ENCODE measurements at places on chromosomes 7 and 10. TPM values are rescaled to one million over a fixed set of nuclear protein-coding genes. Genes with fewer than 3 reads are reported as not detected.
A peak's percentile ranks its signal among the peaks of the same experiment; 100 is the strongest.

LUC7L2 gene
- 50.1 TPM for total RNA-seq

INMT gene
- total RNA-seq = 48.1 TPM

DNA sequence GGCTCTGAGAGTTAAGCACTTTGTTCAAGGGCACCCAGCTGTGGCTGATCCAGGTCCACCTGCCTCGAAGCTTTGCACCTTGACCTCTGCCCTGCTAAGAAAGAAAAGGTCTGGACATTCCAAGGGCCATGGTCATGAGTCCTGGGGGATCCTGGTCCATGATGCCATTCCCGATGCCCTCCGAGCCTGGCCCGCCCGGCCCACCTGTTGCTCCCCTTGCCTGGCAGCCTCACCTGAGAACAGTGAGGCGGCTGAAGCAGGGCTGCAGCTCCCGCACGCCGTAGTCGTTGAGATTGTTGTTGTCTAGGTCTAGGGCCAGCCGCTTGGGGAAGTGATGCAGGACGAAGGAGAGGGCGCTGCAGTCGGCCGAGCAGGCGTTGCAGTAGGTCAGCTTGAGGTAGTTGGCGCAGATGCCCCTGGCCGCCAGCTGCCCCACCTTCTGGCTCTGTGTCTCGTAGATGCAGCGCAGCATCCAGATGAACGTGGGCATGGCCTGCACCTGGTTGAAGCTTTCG is 27.5 kb downstream of the NOD1 start:
- DNase-seq = no peak

- DNase-seq = no peak
These were observed 17.0 kb upstream of the TIAL1 start for GRCh38 chr10:119613741-119614140.

NPC1L1 gene
- not detected for total RNA-seq

GRCh38 chr10:14611968-14612693 is 162.6 kb downstream of the FAM107B start:
- no peak for DNase-seq

GRCh38 chr10:23693925-23694324 is 255.1 kb downstream of the OTUD1 start:
- no peak for DNase-seq

DNA sequence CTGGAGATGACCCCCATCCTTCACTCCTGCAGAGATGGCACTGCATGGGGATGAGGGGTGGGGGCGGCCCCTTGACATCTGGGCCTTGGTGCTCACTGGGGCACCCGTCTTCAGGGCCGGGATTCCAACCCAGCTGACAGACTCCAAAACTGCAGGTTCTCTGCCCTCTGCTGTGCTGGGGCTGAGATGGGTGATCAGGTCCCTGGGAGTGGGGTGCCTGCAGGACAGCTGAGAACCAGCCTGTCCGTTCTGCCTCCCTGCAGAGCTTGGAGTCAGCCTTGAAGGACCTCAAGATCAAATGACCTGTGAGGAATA is 14.3 kb downstream of the PDAP1 start:
- no peak for DNase-seq

LRRC18 gene
- total RNA-seq = not detected

SHH gene
- total RNA-seq = 0.33 TPM

TMEM72 gene
- total RNA-seq = 10.2 TPM

GRCh38 chr10:127168261-127168660 is 28.1 kb downstream of the INSYN2A start:
- no peak for DNase-seq

DNA sequence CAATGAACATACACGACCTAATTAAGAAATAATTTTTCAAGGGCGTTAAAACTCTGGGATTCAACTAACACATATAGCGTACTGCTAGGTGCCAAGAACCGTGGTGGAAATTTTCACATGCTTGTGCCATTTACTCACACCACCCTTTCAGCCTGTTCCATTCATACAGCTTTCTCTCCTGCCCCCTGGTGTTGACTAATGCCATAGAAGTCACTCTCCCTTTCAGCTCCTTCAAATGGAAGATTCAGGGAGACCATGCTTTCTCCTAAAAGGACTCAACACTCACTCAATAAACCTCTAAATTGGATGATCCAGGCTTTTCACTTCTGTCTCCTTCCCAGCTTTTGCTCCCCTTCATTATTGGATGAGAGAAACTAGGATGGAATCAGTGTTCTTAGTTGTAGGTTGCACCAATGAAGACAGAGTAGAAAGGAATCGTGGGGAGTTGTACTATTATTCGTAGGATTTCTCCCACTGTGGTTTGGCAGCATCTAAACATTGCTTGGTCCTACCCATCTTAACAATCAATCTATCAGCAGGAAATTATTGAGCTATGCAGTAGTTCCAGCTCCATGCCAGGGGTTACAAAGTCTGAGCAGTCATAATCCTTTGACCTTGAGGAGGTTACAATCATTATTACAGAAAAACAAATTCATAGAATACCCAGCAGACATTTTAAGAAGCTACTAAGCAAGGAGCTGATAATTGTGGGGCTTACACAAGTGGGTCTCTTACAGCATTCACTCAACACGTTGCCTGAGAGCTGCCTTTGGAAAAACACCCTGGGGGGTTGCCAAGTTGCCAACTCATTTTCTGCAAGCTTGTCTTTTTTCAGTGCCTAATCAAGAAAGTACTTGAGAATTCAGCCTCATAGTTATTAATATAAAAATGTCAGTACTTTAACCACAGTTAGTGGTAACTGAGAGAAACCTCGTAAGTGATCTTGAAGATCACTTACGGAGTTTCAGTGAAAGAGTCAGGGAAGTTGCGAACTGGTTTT is 2.8 kb upstream of the PPP1R3C start:
- peak; percentile 82 for DNase-seq

GRCh38 chr7:80942261-80943041 is 23.6 kb upstream of the SEMA3C start:
- peak; percentile 37 for DNase-seq

GARIN1A gene
- 0.33 TPM for total RNA-seq

DNA sequence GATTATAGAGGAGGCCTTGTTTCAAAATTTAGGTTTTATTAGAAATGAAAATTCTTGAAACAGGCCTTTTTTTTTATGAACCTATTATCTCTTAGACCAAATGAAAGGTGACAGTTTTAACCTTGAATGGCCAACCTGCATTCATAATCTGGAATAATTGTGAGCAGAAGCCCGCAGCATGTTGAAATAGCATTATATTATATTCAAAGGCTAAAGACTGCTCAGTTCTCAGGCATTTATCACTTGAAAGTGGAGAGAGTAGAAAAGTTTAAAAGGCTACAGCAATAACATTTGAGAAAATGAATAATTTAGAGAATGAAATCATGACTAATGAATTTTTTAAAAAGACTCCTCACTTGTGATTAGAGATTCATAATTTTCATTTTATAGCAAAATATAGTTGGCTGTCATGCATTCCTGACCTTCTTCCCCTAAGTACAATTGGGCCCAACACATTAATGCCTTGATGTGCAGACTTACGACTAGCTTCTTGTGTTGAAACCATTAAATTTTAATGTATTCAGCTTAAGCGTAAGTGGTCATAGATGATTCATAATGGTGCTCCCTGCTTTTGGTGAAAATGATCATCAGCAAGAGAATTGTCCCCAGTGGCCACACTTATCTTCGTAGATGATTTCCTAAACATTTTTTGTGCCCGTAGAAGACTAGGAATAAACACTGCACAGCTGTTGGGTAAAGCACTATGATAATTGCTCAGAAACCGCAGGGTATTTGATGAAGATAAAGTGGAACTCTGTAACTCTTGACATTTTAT is 346.6 kb upstream of the BMPER start:
- DNase-seq = no peak

TMEM254 gene
- 9.9 TPM for total RNA-seq

- no peak for DNase-seq
These were observed 9.4 kb downstream of the AP5Z1 start for GRCh38 chr7:4784799-4785198.

GDF10 gene
- total RNA-seq = 8.0 TPM

- no peak for DNase-seq
These were observed 272.2 kb downstream of the SNX13 start for GRCh38 chr7:17668122-17668521.

GRCh38 chr7:90430614-90431460 is 27.6 kb downstream of the CLDN12 start:
- no peak for DNase-seq

DNA sequence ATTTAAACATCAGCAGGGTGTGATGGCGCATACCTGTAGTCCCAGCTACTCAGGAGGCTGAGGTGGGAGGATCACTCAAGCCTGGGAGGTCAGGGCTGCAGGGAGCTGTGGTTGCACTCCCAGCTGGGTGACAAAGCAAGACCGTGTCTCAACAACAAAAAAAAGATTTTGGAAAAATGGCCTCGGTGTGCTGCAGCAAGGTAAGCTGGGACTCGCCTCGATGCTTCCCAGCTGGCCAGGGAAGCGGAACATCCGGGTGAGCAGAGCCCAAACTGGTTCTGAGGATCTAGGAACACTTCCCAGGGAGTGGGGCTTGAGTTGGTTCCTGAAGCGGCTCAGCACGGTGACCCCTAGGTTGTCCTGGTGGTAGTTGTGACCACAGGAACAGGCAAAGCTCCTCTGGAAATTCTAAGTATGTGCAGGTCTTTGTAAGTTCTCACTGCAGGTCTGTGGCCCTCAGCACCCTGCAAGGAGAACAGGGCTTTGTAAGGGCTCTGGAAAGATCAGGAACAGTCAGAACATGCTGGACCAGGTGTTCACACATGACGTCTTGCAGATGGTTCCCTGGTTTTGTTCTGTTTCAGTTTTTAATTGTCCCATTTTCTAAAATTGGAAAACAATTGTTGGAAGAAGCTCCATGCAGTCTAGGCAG is 38.6 kb upstream of the ZMIZ2 start:
- DNase-seq = no peak

DNA sequence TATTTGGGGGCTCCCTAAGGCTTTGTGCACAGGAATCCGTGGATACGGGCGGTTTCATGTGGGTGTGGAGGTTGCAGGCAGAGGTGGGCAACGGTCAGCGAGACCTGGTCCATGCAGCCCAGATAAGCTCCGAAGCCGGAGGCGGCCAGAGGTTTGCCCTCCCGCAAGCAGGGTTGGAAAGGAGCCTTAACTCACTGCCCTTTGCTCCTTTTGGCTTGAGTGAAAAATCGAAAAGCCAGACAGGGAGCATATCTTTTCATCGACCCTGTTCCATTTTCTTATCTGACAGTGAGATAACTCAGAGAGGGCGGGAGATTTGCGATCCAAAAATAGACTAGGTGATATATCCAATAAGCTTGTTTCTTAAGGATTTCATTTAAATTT is 1.5 kb downstream of the GRM3 start:
- DNase-seq = no peak

DNA sequence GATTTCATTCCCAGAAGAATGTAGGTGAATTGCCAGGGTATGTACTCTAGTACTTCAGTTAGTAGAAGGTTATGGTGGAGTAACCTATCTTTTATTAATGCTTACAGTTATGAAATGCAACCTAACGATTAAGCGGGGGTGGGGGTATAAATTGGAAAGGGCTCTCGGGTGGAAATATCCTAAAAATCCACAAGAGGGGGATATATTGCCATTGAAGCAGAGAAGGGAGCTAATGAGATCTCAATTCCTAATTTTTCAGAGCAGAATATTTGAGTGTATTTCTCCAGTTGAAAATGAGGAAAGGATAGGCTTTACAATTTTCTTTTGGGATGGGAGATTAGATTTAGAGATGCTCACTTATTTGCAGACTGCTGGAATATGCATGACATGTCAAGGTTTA is 90.8 kb downstream of the DNAJB9 start:
- DNase-seq = no peak

DNA sequence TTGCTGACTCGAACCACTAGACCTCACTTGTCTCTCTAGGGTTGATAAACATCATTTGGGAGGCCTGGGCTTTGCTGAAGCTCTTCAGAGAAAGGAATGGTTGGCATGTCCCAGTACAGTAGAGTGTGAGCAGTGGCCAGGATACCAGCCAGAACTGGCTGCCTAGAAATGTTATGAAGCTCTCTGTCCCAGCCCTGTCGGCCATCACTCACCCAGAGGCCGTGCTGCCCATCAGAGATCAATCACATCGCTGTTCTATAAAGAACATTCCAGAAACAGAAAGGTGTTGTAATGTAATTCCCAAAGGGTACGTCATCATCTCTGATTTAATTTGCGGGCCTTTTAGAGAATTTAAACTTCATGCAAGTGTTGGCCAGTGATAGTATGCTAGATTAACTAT is 111.5 kb downstream of the PRPF18 start:
- no peak for DNase-seq

- DNase-seq = peak; percentile 90
These were observed 126.5 kb downstream of the ZMIZ1 start for GRCh38 chr10:79195091-79195923.

ITGA8 gene
- 0.66 TPM for total RNA-seq

PNLIPRP3 gene
- not detected for total RNA-seq

CASTOR2 gene
- total RNA-seq = 14.0 TPM

DNA sequence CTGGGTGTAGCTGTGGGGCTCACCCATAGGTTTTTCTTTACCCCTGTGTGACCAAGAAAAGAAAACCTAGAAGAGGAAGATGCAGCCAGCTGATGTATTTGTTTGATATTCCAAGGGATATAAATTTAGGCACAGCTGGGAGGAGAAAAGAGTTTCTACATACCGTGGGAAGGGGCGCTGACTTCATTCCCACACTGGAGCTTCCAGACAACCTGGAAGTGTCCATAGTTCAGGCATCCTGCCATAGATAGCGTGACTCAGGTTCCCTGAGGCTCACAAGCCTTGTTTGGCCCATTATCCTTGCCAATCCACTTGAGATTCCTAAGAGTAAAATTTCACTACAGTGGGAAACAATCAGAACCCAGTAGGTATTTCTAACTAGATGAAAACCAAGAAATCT is 371.7 kb upstream of the NRP1 start:
- no peak for DNase-seq

SFRP4 gene
- 5.3 TPM for total RNA-seq

Measured in body of pancreas (tissue), 4 donors.